Heart right ventricle (tissue), 16 donors: ENCODE measurements at places on chromosomes 4 and X. TPM values are rescaled to one million over a fixed set of nuclear protein-coding genes. Genes with fewer than 3 reads are reported as not detected.

- no peak for DNase-seq
Measured at GRCh38 chr4:75561789-75562188, 5.9 kb downstream of the ODAPH start.

DNA sequence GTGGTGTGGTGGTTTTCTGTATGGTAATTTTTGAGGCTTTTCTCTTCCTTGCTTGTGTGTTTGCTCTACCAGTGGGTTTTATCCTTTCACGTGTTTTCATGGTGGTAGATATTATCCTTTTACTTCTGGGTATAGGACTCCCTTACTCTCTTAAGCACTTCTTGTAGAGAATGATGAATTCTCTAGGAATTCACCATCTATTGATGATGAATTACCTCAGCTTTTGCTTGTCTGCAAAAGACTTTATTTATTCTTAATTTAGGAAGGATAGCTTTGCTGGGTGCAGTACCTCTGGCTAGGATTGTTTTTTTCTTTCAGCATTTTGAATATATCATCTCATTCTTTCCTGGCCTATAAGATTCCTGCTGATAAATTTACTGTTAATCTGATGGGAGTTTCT lies 415.3 kb downstream of the PDGFC start:
- no peak for DNase-seq

GRCh38 chr4:83785891-83786290 lies 250.0 kb downstream of the GPAT3 start:
- no peak for DNase-seq

DNA sequence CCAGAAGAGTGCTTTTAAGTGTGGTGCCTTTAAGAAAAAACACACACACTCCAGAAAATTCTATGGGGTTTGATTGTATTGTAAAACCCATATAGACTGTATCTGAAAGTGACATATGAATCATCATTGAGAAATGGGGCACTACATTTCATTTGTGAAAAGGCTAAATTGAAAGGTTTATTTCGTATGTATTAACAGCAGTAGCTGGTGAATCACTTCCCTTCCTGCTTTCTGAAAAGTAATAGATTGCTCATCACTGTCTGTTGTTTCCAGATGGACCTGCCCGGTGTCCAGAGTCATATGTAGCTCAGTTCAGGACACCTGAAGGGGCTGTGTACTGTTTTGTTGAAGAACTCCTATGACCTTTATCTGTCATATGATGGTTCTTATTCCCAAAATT lies 28.1 kb upstream of the HPRT1 start:
- DNase-seq: no peak

GRCh38 chr4:1022739-1023066 lies 11.3 kb downstream of the FGFRL1 start:
- DNase-seq: no peak

DNA sequence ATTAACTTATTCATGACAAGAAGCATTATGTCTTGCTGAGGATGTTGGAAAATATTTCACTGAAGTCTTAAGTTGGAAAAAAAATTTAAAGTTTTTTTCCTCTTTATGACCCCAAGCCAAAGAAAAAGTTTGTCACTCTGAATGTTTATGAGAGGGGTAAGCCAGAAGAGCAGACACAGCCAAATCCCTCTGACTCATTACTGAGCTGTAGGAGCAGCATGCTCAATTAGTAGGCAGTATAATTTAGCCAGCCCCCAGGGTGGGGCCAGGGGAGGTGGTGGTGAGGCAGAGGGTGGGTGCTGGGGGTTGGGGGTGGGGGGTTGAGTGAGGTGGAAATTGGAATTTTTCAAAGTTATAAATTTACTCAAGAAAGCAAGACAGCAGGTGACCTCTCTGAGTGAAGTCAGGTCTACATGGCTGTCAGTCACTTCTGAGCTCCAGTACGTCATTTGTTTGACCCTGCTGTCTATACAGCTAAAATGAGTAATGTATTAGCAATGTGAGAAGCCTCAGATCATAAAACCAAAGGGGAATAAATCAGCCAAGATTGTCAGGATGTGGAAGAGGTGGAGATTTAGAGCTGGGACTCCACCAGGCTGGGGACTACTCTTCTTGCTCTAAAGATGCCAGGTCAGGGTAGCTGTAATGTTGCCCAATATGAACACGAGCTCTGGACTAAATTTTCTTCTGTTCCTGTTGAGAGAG lies 98.8 kb upstream of the NDP start:
- DNase-seq: no peak

GRCh38 chr4:22070256-22070655 lies 121.7 kb upstream of the KCNIP4 start:
- DNase-seq: no peak

GRCh38 chr4:176840166-176840565 lies 47.4 kb upstream of the VEGFC start:
- no peak for DNase-seq

- DNase-seq: no peak
Measured at GRCh38 chr4:47235721-47236120, 204.4 kb downstream of the GABRB1 start.

DNA sequence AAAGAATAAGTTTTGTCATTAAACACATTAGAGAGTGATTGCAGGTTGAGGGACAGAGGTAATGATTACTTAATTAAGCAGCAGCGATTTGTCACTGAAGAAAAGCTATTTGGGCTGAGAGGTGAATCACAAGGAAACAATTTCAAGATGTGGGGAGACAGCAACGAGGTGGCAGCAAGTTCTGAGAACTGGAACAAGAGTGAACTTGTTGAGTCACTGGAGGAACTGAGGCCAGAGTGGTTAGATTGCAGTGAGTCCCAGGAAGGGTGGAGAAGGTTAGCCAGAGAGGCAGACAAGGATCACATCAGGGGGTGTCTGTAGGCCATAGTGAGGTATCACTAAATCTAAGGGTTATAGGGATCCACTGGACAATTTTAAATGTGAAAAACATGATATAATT lies 57.9 kb upstream of the TMPRSS11A start:
- no peak for DNase-seq

GRCh38 chr4:127778102-127778501 lies 4.0 kb upstream of the HSPA4L start:
- no peak for DNase-seq

- DNase-seq: no peak
Measured at GRCh38 chr4:6775746-6776145, 6.8 kb upstream of the KIAA0232 start.

DNA sequence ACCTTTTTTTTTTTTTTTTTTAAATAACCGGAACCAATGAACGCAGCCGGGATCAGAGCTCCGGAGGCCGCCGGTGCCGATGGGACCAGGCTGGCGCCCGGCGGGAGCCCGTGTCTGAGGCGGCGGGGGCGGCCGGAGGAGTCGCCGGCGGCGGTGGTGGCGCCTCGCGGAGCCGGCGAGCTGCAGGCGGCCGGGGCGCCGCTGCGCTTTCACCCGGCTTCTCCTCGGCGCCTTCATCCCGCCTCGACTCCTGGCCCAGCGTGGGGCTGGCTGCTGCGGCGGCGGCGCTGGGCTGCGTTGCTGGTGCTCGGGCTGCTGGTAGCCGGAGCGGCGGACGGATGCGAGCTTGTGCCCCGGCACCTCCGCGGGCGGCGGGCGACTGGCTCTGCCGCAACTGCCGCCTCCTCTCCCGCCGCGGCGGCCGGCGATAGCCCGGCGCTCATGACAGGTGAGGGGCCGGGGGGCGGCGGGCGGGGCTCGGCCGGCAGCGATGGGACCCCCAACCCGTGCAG lies 337 bp downstream of the STIM2 start:
- no peak for DNase-seq

GRCh38 chr4:78004270-78004669 lies 52.9 kb upstream of the FRAS1 start:
- DNase-seq: no peak

DNA sequence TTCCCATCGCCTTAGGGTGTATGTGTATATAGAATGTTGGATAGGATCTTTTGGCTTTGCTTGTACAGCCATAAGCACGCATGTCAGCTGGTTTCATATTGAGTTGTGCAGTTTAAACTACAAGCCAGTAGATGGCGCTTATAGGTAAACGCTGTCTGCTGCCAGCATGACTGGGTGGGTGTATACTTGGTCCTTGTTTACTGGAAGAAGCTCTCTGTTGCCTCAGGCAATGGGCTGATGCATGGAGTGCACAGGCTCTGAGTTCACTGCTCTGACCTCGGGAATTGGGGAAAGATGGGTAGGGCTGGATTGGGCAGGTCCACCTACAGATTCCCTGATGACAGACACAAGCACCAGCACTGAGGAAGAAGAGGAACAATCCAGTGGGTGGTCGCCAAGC lies 831.5 kb downstream of the STIM2 start:
- no peak for DNase-seq

- DNase-seq: no peak
Measured at GRCh38 chr4:25402521-25402920, 25.5 kb downstream of the ANAPC4 start.

DNA sequence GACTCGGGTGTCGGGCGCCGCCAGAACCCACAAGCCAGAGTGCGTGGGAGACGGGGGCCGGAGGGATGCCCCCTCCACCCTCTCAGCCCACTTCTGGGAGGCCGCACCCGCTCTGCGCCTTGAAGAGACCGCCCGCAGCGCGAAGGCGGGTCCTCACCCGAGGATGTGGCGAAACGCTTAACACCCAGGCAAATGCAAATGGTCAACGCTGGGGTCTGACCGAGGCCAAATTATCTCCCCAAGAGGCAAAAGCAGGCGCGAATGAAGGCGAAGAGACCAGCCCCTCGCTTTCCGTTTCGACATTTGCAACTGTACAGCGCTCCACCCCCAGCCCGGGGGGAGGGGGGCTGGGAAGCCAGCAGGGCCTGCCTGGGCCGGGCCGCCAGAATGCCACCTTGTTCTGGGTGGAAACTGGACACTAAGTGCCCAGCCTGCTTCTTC lies 137.7 kb upstream of the ZIC3 start:
- DNase-seq: no peak

DNA sequence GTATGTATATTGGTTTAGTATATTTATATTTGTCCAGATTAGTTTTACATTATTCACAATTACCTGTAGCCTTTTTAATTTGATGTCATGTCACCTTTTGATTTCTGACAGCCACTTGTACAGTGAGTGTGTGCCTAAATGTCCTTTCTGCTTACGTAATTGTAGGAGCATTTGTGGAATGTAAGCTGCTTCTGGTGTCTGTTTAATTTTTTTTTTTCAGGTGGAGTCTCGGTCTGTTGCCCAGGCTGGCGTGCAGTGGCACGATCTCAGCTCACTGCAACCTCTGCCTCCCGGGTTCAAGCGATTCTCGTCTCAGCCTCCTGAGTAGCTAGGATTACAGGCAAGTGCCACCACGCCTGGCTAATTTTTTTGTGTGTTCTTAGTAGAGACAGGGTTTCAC lies 91.2 kb upstream of the XAGE2 start:
- no peak for DNase-seq

- no peak for DNase-seq
Measured at GRCh38 chr4:152029631-152030030, 268.8 kb upstream of the GATB start.

DNA sequence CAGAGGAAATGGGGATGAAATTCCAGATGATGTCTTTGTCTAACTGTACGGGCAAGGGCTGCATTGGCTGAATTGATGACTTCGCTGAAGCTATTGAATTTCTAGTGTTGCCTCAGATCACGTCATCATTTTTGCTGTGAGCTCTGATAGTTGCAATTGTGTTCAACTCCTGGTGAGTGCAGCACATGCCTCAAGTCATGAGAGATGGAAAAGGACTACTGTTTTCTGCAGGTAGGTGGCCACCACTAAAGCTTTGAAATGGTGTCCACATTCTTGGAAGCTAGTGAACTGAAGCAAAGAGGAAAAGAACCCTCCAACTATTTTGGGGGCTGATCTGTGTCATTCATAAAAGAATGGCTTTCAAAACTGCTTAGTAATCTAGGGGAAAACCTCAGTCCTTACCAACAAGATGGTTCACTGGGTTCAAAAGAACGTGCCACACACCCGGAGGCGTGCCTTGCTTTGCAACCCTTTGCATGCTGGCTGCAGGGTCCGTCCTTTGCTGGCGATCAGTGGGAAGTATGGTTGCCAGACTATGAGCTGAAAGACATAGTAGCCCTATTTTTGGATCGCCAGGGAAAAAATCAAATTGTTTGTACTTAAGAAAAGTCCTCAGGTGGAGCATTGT lies 88.1 kb upstream of the STOX2 start:
- no peak for DNase-seq

DNA sequence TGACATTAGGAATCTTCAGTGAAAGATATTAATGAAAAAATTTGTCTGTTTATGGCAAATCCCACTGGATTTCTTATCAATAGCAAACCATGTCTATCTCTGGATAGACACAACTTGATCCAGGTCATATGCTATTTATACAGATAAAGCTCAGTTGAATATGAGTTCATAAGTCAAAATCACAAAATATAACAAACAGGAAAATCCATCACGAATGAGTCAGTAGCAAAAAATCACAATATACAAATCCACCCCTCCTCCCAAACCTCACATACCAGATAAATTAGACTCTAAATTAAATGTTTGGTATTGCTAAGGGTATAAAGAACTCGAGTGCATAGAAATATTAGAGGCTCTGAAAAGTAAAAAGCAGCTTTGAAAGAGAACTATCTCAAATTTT lies 420.5 kb downstream of the TLL1 start:
- DNase-seq: no peak

- no peak for DNase-seq
Measured at GRCh38 chr4:182741914-182742313, 175.3 kb downstream of the DCTD start.

DNA sequence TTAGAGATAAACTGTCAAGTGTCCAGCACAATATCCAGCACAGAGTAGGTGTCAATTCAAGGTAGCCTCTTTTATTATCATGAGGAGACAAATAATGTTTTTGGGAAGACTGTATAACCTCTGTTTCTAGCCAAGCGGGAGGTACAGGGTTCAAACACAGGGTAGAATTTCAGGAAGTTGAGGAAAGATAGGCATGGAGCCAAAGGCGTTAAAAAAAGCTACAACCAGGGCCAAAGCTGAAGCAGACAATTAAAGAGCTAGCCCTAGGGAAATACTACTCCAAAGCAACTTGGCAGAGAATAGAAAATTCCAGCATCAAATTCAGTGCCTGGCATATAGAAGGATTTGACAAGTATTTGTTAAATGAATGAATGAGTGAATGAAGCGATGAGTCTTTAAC lies 40.0 kb upstream of the CASK start:
- no peak for DNase-seq

FHIP1A gene
- total RNA-seq: 19.7 TPM

VEGFD gene
- 2.5 TPM for total RNA-seq

CFI gene
- total RNA-seq: 8.0 TPM

LUZP4 gene
- total RNA-seq: not detected

RPL9 gene
- total RNA-seq: 781 TPM

FRG1 gene
- 29.4 TPM for total RNA-seq

NXF2B gene
- not detected for total RNA-seq

IBSP gene
- total RNA-seq: not detected

MAGEA4 gene
- total RNA-seq: not detected

IL21 gene
- total RNA-seq: not detected

GRID2 gene
- total RNA-seq: not detected

CXCL11 gene
- total RNA-seq: not detected

PCDH11X gene
- total RNA-seq: not detected
